ENCODE measurements at places on chromosomes 13 and 19. TPM values are rescaled to one million over a fixed set of nuclear protein-coding genes. Genes with fewer than 3 reads are reported as not detected.

- no peak for DNase-seq
Measured at GRCh38 chr13:59950266-59950665, 213.5 kb downstream of the DIAPH3 start.

DNA sequence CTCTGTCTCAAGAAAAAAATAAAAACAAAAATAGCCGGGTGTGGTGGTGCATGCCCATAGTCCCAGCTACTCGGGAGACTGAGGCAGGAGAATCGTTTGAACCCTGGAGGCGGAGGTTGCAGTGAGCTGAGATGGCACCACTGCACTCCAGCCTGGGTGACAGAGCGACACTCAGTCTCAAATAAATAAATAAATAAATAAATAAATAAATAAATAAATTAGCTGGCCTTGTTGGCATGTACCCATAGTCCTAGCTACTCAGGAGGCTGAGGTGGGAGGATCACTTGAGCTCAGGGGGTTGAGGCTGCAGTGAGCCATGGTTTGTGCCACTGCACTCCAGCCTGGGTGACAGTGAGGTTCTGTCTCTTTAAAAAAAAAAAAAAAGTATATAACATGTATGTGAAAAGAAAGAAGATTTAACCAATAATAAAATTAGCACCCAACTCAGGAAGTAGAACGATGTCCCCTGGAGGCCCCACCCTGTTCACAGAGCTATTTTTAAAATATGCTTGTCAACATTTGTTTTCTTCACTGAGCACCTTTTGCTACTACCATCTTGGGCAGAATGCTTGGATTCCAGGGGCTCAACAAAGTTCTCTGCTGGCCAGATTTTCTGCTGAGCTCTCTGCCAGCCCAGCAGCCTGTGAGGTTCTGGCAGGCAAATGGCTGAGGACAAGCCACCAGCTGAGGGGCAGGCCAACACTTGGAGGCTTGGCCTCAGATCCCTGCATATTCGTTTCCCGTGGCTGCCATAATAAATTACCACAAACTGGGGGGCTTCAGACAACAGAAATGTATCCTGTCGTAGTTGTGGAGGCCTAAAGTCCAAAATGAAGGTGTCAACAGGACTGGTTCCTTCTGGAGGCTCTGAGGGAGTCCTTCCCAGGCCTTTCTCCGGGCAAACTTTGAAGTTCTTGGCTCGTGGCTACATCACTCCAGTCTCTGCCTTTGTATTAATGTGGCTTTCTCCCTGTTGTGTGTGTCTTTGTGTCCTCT lies 5.2 kb downstream of the SLC25A42 start:
- DNase-seq, result no peak

- DNase-seq, result no peak
Measured at GRCh38 chr19:55041627-55042343, 3.7 kb upstream of the GP6 start.

- DNase-seq, result no peak
Measured at GRCh38 chr13:48776401-48776800, 122.7 kb downstream of the CYSLTR2 start.

- no peak for DNase-seq
Measured at GRCh38 chr19:14401468-14402195, 17.5 kb downstream of the DDX39A start.

The SH2D3A gene
- total RNA-seq, result not detected

The SIGLEC5 gene
- not detected for total RNA-seq

The PRR22 gene
- total RNA-seq, result 0.41 TPM

The PEAK3 gene
- total RNA-seq, result 0.22 TPM

The CCDC9 gene
- 2.6 TPM for total RNA-seq

DNA sequence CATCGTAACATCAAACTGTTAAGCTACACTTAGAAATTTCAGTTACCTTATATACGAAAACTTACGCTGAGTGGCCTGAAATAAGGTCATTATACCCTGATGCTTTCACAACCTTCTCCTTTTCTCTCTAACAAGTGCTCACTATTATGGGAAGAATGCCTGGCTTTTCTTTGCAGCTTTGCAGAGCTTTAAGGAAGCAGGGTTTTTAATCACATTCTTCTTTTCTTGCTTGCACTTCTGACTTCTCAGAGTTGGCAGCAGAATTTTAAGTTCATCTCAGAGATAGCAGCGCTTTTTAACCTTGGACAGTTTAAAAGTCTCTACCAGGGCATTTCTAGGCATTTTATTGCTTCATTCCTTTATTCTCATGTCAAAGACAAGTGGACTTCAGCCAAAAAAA lies 285.1 kb downstream of the SPRY2 start:
- no peak for DNase-seq

GRCh38 chr13:34265046-34265679 lies 447.2 kb downstream of the RFC3 start:
- DNase-seq, result no peak

- DNase-seq, result no peak
Measured at GRCh38 chr13:91955546-91956355, 557.3 kb downstream of the GPC5 start.

The TGFBR3L gene
- total RNA-seq, result 0.34 TPM

- DNase-seq, result peak; percentile 89
Measured at GRCh38 chr19:13839130-13839937, 37.6 kb upstream of the NANOS3 start.

- peak; percentile 73 for DNase-seq
Measured at GRCh38 chr19:2500841-2501261, 24.9 kb downstream of the GADD45B start.

- DNase-seq, result no peak
Measured at GRCh38 chr13:75091718-75092117, 390.3 kb downstream of the TBC1D4 start.

GRCh38 chr19:17264641-17264979 lies at the start of gene USHBP1:
Gene USHBP1 (minus strand): TSS chr19:17264745. CDS start chr19:17264299, 446 bp downstream.
- DNase-seq, result no peak

GRCh38 chr13:39401046-39401705 lies 201.8 kb downstream of the LHFPL6 start:
- DNase-seq, result no peak

DNA sequence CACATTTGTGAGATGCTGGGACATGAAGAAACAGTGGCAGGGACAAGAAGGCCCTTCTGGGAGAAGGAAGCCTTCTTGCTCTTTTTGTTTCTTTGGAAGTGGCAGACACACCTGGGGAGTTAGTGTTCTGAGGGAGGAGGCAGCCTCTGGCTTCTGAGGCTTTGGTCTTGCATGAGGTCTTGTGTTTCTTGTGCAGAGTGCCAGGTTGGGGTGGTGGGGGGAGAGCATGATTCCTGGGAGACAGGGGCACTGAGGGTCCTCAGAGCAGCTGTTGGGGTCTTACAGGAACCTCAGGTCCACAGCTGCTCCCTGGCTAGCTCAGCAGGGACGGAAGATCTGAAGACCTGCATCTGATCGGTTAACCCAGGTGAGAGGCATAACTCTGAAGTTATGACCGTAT lies 167.5 kb upstream of the ZNF536 start:
- no peak for DNase-seq

The PCSK4 gene
- total RNA-seq, result 5.4 TPM

DNA sequence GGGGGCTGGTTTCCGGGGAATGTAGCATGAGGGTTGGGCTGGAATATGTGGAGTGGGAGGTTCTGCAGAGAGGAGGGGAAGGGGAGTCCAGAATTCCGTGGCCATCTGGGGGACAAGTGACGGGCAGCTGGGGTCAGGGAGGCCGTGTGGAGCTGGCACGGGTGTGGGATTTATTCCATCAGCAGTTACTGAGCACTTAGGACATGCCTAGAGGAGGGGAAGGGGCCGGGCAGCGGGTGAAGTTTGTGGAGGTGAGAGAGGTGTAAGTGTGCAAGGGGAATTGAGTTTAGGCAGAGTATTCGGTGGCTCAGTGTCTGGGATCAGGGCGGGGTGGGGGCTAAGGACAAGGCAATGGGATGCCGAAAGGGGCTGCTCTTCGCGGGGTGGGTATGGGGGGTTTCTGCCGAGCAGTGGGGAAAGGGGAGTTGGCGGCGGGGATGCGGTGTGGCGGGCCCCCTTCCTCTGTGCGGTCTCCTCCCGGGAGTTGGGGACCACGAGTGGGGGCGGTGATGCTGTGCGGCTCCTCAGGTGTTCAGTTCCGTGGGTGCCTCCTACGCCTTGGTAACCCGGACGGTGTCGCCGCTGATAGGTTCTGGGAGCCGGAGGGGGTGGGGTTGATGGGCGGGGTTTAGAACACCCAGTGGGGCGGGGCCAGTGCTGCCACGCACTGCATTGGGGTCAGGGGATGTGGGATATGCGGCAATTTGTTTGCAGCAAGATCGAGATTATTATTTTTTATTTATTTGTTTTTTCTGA lies 5.4 kb downstream of the CCDC61 start:
- DNase-seq, result no peak

The CSNK1G2 gene
- total RNA-seq, result 83.5 TPM

DNA sequence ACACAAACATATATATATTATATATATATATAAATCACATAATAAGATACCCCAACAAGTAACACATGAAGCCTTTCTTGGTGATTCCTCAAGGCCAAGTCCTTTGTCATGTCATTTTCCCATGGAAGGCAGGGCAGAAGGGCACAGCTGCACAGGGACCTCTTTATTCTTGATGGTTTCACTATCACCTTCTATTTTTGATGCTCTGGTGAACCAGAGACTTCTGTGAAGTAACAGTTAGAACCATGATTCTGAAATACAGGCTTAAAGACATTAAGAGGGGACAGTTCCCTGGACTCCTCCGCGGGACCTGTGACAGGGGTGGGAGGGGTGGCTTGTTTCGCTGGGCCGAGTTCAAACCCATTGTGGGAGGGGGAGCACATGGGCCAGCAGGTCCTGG lies 104.0 kb downstream of the DGKH start:
- no peak for DNase-seq

DNA sequence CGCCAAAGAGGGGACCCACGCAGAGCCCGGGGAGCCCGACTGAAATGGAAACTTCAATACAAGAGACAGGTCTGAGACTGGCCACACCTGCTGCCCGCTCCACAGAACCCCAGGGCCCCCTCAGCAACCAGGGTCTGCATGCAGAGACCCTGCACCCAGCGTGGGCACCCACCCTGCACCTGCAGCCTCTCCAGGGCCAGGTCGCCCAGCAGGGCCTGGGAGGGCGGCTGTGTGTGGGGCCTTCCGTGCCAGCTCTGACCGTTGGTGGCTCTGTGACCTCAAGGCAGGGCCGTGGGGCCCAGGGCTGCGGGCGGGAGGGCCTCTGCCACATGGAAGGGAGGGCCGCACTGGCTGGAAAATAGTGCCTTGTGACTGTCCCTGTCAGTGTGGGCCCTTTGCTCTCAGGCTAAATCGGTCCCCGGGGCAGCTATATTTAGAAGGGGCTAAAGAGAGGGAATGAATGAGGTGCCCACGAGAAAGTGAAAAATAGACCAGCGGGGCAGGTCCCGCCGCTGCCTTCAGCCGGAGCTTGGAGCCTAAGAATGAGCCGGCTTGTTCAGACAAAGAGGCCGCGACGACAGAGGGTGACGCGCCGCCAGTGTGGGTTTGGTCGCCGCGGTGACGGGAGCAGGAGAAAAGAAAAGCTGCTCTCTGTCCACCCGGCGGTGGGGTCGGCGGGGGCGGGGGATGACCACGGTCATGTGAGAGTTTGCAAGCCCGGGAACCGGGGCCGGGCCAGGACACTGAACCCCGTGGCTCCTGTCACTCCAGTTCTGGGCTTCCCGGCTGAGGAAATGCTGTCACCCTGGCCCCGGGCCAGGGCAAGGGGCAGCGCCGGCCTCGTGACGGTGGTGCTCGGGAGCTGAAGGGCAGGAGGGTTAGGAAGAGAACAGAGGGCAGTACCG lies 70.5 kb downstream of the GADD45B start:
- peak; percentile 57 for DNase-seq

GRCh38 chr19:38806371-38806770 lies 6.4 kb downstream of the LGALS4 start:
- DNase-seq, result no peak

- DNase-seq, result no peak
Measured at GRCh38 chr13:75425216-75426009, 56.6 kb downstream of the TBC1D4 start.

DNA sequence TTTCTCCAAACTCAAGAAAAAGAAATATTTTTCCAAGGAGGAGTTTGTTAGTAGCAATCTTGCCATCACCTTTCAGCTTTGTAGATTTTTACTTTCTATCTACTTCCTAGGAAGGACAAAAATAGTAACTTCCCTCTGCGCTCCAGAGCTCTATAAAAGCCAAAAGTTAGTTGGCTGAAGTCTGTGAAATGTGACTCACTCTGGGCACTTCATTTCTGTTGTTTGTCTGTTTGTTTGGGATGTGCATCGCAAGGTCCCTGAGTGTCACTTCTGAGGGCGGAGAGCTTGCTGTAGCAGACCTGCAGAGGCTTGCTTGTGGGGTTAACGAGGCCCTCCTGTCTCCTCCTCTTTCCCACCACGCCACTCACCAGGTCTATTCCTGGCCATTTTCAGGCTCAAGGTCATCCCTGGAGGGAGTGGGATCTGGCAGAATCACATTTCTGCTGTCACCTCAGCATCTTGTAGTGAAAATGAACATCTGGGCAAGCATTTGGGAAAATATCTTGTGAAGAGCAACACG lies 307.6 kb downstream of the GPC6 start:
- DNase-seq, result peak; percentile 22

The HSD17B14 gene
- total RNA-seq, result 9.9 TPM

GRCh38 chr19:40705950-40706619 lies 10.6 kb downstream of the COQ8B start:
- DNase-seq, result no peak

DNA sequence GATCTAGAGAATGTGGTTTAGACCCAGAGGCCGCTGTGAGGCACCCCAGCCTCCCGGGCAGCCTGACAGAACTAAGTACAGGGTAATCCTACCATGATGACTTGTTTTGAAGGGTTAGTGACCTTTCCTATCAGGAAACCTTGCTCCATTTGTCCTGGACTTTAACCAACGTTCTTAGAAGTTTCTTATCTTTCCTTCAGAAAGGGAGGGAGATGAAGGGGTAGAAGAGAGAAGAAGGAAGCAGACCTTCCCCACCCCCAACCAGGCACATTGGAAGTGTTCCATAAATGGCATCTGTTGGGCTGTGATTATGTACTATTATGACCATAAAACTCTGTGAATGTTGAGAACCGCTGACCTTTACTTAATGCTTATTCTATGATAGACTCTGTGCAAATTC lies 184.2 kb downstream of the OXGR1 start:
- DNase-seq, result no peak

DNA sequence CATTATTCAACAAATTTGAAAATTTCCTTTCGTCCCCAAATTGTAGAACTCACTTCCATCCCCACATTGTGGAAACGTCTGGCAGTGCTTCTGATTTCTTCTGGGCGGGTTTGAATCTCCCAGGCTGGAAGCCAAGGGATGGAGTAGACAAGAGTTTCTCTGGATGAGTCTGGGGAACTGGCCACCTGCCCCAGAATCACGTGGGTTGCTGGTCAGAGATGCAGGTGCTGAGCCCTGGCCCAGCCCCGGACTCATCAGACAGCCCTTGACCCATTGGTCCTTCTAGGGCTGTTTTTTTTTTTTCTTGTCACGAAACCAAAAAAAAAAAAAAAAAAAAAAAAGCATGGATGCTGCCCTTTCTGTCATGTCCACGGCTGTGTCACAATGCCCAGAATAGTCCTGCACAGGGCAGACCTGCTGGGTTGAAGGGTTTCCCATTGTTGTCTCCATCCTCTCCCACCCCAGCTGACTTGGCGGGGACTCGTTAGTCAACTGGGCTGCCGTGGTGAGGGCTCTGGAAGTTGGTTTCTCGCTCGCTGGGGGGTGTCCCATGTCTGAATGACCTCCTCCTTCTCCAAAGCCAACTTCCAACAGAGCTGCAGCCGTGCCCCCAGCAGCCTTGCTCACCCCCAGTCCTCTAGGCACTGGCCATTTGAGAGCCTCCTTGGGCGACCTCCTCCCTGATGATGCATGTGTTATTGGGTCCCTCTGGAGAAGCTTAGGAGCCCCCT lies 12.8 kb downstream of the CHST8 start:
- DNase-seq, result no peak

- peak; percentile 5 for DNase-seq
Measured at GRCh38 chr13:72384186-72384823, 343.1 kb downstream of the MZT1 start.

Data from A172 (cell line).